ENCODE measurements at places on chromosomes 11 and 22.

DNA sequence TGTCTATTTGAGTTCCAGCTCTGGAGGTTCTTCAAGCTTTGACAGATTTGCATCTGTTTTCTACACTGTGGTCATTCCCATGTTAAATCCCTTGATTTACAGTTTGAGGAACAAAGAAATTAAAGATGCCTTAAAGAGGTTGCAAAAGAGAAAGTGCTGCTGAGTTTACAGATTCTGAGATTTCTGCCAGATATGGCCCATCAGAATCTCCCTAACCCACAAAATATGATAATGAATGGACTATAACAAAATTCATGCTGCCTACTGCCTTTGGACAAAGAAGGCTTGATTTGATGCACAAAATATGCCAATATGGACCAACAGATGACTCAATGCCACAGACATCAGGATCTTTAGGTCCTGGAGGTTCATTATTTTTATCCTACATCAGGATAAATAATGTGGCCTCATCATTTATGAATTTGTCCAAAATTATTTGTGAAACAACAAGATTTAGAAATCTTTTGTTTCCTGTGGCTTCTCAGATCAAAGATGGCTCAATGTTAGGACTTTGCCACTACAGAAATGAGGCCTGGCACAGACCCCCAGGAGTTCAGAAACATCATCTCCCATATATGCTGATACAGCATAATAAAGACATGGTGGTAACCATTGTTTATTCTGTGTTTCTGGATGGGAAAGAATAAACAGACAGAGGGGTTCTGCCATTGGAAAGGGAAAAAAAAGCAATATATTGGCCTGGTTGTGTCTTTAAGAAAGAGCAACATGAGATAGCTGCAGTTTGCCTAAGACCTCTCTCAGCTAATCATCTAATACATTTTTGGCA is 6.7 kb downstream of the OR5AN1 start:
- no peak for DNase-seq

GRCh38 chr11:124915541-124916369 is 3.3 kb upstream of the HEPN1 start:
- DNase-seq, result no peak

DNA sequence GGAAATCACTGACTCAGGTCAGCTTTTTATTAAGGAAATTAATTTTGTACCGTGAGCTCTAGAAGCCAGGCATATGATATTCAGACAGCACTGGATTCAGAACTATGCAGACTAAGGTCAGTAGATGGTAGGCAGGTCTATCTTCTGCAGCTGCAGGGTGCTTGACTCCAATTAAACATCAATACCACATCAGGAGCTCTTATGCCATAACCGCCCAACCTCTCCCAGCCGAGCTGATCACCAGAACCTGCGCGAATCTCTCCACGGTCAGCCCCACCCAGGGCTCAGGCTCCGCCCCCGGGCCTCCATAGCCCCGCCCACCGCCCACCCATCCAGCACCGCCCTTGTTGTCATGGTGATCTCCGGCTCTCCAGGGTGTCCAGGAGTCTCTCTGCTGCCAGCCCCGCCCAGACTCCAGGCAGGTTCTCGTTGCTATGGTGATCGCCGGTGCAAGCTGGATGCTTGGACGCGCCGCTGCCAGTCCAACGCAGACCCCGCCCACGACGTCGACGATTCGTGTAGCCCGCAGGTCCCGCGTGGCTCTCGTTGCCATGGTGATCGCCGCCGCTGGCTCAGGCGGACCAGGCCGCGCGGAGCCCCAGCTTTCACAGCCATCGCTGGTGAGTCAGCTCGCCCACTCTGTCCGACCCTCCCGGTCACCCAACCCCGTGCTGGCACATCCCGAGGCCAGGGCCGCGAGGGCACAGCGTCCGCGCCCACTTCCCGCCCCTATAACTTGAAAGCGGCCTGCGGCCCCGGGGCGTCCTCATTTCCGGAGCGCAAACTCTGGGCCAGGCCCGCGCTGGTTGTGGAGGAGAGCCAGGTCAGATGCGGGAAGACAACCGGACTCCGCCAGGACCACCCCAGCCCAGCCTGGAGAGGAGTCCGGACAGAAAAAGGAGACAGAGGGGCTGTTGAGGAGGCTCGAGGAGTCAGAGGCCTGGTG is at the start of gene RAB36:
RAB36 (plus strand) TSS at position 546 of the 946 bp plus-strand sequence. CDS start 1,140 bp downstream, outside the sequence.
- DNase-seq, result peak; percentile 92

- no peak for DNase-seq
These were observed 8.9 kb downstream of the PRPF19 start for GRCh38 chr11:60897496-60897895.

DNA sequence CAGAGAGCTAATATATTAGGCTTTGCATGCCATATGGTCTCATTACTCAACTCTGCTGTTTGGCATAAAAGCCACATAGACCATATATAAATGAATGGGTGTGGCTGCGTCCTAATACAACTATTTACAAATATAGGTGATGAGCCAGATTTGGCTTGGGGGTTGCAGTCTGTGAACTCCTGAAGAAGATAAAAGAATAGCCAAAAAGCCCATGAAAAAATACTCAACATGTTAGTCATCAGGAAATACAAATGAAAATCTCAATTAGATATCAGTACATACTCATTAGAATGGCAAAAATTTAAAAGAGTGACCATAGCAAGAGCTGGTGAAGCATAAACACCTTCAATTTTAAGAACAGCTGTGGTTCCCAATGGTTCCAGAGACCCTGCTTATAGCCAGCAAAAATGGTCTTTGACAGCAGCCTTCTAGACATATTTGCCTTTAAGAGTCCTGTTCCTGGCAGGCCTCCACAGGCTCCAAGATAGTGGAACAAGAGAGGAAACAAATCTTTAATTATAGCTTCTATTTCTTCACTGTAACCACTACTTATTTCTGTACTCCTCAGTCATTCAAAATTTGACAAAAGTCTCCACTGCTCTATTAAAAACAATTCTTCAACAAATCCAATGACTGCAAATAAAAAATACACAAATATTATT is 16.1 kb downstream of the C2CD3 start:
- DNase-seq, result no peak

- no peak for DNase-seq
These were observed 130.7 kb upstream of the NECTIN1 start for GRCh38 chr11:119859684-119860083.

DNA sequence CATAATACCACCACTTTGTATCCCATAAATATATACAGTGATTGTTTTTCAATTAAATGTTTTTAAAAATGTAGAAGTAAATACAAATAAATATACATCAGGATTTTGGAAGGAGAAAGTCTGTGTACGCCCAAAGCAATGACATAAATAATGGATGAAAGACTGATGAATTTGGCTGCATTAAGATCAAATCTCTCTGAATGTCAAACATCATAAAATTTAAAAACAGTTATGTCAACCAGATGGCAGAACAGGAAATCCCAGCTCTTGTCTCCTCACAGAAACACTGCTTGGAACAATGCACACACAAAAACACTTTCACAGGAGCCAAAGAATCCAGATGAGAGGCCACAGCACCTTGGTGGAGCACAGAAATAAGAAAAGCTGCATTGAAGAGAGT is 332.9 kb downstream of the NTM start:
- no peak for DNase-seq

DNA sequence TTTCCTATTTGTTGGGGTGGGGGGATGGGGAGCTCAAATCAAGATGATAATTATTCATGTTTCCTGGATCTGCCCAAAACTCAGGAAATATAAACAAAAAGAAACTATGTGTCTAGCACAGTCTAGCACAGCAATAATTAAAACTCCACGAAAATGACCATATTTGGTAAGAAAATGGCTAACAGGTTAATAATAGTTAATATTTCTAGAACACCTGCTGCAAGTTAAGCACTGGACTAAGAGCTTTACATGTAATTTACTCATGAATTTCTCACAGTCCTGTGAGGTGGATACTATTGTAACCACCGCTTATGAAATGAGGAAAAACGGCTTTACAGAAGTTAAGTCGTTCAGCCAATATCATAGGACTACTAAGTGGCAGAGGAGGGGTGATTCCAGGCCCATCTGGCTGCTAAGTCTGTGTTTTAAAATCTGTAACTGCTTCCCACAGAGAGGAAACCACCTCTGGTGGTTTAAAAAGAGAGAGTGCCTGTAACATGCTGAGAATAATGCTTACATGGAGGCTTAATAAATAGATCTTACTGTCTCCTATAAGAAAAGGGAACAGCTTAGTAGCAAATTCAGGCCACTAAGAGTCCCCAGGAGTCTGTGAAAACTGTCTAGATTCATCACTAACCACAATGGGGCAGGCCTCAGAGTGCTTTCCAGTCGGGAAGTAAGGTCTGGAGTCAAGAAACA is 11.0 kb upstream of the AMOTL1 start:
- DNase-seq, result no peak

DNA sequence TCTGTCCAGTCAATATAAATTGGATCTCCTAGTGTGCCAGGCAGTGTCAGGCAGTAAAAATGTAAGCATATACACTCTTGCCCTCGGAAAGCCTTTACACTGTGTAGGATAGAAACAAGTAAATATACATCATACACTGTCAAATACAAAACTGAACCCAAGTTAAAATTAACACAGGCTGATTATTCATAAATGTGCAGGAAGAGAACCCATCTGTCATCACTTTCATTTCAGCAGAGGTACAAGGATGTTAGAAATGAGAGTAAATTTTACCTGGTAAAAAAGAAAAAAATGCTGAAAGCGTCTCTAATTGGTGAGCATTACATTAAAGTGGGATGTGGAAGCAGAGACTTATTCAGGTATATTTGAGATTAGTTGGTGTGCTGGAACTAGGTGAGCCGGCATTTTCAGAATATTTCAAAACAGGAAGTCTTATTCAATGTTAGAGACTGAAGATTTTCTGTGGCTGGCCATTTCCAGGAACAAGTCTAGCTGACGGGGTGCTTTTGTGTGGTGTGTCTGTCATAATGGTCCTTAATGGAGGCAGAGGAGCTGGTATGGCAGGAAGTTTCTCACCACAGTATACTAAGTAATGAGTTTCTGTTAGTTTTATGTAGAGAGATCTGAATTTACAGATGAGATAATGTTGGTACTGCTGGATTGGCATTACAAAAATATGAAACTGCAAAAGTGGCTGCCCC is 192.6 kb downstream of the CASP12 start:
- no peak for DNase-seq

GRCh38 chr22:39237318-39238100 is 7.3 kb downstream of the PDGFB start:
- no peak for DNase-seq

DNA sequence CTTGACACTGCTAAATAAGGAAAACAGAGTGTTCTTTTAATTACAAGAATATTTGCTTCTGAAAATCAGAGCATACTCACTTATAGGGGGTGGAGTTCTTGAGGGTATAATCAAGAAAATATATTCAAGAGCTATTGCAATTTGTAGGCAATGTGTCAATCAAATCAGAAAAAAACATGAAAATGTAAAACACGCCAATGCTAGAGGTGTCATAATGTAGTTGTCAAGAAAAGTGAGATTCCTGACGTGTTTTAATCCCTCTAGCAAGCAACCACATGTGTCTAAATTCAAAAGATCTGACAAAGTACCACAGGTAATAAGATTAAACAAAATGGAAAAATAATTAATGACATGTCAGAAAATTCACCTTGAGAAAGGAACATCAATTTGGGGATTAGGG is 1440.7 kb upstream of the RAG2 start:
- no peak for DNase-seq

GRCh38 chr11:126607374-126607773 is 251.9 kb downstream of the ST3GAL4 start:
- DNase-seq, result peak; percentile 26

- no peak for DNase-seq
These were observed 66.7 kb downstream of the PACSIN2 start for GRCh38 chr22:42948294-42948693.

DNA sequence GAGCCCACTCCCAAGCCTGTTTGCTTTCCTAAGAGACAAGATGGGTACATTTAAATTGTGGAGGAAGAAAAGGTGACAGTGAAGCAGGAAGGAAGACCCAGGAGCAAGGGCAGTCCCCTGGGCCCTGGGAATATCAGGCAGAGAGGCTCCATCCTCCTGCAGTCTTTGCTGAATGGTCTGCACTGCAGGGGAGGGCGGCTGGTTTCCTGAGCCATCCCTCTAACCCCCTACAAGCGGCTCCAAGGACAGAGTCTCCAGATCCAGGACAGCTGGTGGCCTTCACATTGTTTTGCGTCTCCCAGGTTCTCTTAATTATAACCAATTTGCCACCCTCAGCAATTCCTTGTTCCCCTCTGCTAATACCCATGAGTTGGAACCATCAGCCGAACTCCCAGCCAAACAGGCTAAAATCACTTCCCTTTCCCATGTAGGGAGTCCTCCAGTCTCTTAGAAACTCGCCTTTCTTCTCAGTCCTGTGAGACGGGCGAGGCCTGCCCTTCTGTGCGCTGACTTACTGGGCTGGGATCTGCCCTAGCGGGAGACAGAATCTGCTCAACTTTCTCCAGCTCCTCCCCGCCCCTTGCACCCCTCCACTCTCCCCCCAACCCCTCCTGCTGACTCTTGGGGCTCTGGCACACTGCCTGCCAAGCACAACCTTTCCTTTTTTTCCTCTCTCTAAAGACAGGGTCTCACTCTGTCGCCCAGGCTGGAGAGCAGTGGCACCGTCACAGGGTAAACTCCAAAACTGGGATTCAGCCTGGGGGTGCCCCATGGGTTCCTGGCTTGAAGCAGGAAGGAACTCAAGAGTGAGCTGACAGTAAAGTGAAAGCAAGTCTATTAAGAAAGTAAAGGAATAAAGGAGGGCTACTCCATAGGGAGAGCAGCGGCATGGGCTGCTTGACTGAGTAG is 53.4 kb upstream of the EMID1 start:
- DNase-seq, result no peak

GRCh38 chr11:31651208-31651607 is 141.6 kb downstream of the ELP4 start:
- no peak for DNase-seq

GRCh38 chr11:35779409-35779808 is 116.8 kb downstream of the TRIM44 start:
- no peak for DNase-seq

DNA sequence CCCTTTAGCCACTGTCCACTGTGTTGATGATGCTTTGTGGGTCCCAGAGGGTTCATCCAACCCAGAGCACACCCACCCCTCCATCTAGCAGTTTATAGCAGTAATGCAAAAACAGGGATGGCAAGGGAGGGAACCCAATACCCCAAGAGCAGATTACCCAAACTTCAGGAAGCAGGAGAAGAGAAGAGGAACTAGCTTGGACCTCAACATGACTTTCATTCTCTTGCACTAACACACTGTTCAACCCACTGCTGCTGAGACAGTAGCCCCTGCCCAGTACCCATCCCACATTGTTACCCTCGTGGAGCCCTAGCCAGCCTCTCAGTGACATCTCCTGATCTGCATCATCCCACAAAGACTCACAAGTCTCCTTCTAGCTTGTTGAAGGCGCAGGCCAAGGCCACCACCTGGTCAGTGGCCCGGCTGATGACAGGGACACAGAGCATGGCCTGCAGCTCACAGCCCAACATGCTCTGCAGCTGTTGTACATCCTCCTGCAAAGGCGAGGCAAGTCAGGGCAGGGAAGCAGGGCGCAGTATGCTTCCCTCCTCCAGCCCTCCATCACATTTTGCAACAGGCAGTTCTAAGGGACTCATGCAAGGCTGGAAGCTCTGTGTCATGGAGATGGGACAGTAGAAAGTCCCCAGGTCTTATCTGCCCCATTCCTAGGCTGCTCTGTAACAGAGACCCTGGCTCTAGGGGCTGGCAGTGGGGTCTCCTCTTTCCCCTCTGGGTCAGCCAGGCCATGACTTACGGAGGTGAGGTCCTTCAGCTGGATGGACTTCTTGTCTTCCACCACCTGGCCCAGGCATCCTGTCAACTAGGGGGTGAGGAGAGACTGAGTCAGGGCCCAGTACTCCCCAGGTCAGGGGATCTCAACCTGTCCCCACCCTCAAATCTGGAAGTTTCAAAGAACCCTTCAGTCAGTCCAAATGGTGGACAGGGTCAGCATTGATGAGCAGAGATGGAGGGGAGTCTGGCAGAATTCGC is 85.5 kb downstream of the PDE2A start:
- no peak for DNase-seq

Data from NCI-H187 (cell line).